ENCODE measurements at places on chromosomes 6 and 20.

- DNase-seq: no peak
Observed at GRCh38 chr20:14729390-14729789, 392.0 kb upstream of the FLRT3 start.

- no peak for DNase-seq
Observed at GRCh38 chr6:130324657-130325056, 41.2 kb upstream of the TMEM200A start.

- DNase-seq: no peak
Observed at GRCh38 chr6:24376871-24377270, 19.0 kb upstream of the DCDC2 start.

GRCh38 chr20:38117635-38118034 is 47.4 kb downstream of the TGM2 start:
- no peak for DNase-seq

DNA sequence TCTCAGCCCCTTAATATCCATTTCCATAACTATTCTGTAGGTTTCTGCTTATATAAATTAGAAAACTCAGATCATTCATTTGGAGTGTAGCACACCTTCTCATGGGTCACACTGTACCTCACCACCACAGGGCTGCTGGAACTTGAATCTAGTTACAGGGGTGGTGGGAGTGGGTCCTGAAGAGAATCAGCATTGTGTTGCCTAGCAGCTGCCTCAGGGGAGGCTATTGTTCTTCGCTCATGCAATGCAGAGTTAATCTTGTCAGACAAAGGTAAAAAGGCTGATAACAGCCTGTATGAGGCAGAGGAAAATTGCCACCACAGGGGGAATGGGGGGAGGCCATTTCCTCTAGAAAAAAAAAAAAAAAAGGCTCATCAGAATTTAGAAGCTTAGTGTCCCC is 496.0 kb upstream of the ADGRB3 start:
- no peak for DNase-seq

DNA sequence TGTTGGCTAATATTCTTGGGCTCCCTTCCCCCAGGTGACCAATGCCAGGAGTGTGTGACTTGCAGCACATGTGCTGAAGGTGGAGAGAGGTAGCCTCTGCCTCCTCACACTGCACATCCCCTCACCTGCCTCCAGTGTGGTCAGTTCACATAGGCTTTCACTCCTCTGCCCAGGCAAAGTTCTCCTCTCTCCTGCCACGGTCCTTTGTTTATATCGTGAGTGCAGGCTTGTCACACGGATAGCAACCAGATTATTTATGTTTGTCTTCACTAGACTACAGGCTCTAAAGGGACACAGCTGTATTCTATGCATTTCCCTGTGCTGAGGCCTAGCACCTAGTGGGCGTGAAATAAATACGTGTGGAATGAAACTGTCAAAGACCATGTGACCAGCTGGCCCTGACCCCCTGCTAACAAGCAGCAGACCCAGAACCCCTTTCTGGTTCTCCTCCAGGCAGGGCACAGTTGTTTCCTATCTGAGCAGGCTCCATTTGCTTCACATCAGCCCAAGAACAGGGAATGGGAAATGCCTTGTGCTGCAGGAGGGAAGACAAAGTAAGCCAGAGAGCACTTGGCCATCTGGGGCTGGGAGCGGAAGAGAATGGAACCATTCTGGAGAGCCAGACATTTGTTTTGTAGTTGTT is 42.3 kb downstream of the UNC5CL start:
- no peak for DNase-seq

GRCh38 chr6:106894978-106895702 is 79.4 kb downstream of the CD24 start:
- DNase-seq: no peak

DNA sequence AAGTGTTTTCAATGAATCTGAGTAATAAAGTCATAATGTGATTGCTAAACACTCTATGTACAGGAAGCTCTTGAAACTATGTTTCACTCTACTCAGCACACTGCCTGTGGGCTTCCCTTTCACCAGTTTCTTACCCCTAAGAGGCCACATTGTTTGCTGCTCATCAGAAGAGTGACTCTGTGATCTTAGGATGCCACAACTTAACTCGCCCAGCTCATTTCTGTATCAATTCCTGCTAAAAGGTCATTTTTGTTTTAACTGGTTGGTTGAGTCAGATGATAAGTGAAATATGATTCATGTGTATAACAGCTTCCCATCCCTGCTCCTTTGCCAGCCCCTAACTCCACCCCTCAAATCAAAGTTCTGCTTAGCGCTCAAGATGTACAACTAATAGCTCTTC is 9.8 kb upstream of the NDUFAF4 start:
- DNase-seq: peak; percentile 72

- no peak for DNase-seq
Observed at GRCh38 chr6:113057567-113058053, 710.5 kb downstream of the RFPL4B start.

GRCh38 chr6:133749427-133749826 is 139.5 kb upstream of the TCF21 start:
- DNase-seq: no peak

DNA sequence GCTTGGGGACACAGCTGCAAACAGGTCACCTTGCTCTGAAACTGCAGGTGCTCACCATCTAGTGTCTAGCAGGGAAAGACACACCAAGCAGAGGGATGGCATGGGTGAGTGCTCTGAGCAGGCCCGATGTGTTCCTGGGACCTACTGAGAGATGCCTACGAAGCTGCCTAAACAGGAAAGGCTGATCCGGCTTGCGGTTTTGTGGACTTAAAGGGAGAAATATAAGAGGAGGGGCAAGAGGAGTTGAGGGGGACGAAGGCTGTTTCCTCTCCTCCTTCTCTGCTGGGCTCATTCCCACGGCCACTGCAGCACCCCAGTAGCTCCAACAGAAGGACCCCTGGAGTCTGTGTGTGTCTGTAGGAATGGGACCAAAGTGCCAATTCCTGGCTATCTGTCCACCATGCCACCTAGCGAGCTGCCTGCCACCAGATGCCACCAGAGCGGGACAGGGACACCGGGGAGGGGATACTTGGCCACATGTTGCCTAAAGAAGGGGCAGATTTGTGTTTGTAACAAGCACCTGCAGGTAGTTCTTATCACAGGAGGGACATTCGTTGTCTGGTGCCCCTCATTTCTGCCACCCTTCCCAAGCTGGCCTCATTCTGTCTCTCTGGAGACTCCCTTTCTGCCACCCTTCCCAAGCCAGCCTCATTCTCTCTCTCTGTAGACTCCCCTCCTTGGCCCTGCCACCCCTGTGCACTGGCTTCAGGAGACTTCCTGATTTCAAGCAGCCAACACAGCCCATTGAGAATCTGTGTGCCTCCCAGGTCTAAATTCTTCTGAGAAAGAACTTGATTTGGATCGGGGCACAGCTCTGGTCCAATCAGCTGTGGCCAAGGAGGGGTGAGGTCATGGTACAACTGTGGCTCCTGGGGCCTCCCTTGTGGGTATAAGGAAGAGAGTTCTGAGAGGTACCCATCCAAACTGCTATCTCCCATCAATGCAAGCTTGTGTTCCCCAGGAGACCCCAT is 221.8 kb downstream of the ANKRD60 start:
- no peak for DNase-seq

- no peak for DNase-seq
Observed at GRCh38 chr20:34578025-34578424, 19.5 kb downstream of the MAP1LC3A start.

GRCh38 chr20:2836035-2836434 is 4.4 kb downstream of the PCED1A start:
- DNase-seq: no peak

GRCh38 chr6:79614326-79615305 is 16.5 kb upstream of the SH3BGRL2 start:
- DNase-seq: no peak
